ENCODE measurements at places on chromosomes 5 and 9.

- no peak for DNase-seq
These were observed 759.3 kb upstream of the TYRP1 start for GRCh38 chr9:11933926-11934325.

GRCh38 chr5:172622091-172623046 is 18.7 kb upstream of the NEURL1B start:
- DNase-seq = no peak

GRCh38 chr9:76516871-76517270 is 57.9 kb downstream of the GCNT1 start:
- no peak for DNase-seq

GRCh38 chr5:180640861-180641565 is 8.4 kb downstream of the FLT4 start:
- no peak for DNase-seq

DNA sequence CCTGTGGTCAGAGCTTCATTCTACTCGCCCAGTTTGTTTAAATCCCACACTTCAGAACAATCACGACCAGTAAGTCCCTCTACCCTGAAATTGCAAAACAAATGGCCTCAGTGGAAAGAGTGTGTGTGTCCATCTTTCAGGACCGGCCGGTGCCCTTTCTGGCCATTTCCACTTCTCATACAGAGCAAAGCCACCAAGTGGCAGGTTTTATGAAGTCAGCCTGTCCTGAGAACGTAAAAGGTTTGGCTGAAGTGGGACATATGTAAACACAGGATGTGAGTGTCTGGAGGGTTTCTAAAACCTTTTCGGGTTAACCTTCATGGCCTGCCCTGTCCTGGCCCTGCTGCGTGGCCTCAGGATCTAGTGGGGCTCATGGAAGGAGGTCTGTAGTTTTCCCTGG is 24.7 kb downstream of the NXNL2 start:
- DNase-seq = no peak

- no peak for DNase-seq
These were observed 4.5 kb downstream of the NFIB start for GRCh38 chr9:14309403-14309802.

GRCh38 chr5:134784946-134785620 is 26.5 kb downstream of the DDX46 start:
- no peak for DNase-seq

GRCh38 chr5:131114754-131115153 is 50.3 kb downstream of the HINT1 start:
- DNase-seq = no peak

DNA sequence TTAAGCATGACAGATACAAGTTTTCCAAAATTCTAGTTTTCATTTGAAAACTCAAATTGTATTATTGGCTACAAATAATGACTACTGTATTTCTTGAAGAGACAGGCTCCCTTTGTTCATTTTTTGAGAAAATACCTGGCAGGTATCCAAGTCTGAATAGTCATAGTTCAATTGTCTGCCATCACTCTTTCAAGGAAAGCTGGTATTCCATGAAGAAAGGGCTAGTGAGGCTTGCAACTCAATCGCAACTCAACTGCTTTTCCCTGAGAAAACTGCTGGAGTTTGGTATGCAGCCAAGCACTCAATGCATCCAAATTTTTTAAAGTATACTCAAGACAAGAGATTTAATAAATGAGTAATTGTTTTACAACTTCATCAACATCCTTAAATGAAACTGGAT is 61.4 kb upstream of the TRIO start:
- DNase-seq = no peak
